ENCODE measurements at places on chromosomes 13 and 19.
A peak's percentile ranks its signal among the peaks of the same experiment; 100 is the strongest.

GRCh38 chr13:27665333-27665732 is 43.6 kb downstream of the POLR1D start:
- DNase-seq, result no peak

DNA sequence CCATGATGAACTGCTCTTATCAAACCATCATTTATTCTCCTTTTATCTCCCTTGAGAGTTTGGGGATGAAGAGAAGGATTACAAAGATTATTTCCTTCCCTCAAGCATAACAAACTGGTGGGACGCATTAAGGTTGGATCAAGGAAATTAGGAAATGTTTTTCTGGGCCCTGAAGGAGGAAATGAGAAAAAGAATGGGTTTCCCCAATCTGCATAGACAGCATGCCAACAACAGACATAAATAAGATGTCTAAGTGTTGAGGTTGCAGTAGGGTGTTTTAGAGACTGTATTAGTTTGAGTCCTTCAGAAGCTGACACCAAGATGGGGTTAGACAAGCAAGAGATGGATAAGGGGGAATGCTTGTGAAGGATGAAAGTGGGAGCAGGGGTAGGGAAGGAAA is 7.3 kb downstream of the EPSTI1 start:
- no peak for DNase-seq

DNA sequence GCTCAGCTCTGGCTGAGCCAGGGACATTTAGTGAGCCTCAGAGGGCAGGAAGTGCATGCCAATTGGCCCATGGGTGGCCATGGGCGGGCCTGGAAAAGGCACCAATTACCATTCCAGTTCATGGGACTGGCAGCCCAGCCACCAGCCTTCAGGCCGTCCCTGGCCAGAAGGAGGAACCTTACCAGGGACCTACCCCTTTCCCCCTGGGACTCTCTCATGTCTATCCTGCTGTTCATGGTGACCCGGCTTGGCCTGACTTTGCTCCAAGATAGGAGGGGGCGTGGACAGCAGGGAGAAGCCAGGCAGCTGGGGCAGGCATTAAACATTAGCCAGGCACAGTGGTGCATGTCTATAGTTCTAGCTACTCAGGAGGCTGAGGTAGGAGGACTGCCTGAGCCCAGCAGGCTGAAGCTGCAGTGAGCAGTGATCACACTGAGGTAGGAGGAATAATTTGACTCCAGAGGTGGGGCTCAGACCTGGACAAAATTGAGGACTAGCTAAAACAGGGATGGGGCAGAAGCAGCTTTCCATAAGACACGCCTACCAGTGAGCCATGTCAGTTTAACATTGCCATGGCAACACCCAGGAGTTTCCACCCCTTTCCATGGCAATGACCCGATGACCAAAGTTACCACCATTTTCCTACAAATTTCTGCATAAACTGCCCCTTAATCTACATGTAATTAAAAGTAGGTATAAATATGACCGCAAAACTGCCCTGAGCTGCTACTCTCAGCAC is 14.3 kb upstream of the ZNF426 start:
- no peak for DNase-seq

DNA sequence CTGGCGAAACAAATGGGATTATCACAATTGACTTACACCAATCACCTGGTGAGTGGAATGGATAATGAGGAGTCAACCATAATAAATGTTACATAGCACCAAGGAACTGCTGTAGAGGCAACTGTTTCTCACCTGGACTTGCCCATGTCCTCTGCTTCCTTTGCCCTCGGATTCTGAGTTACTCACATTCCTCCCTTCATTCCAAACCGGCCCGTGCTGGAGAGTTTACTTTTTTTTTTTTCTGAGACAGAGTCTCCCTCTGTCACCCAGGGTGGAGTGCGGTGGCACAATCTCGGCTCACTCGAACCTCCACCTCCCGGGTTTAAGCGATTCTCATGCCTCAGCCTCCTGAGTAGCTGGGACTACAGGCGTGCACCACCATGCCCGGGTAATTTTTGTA is 41.5 kb upstream of the TSC22D1 start:
- no peak for DNase-seq

DNA sequence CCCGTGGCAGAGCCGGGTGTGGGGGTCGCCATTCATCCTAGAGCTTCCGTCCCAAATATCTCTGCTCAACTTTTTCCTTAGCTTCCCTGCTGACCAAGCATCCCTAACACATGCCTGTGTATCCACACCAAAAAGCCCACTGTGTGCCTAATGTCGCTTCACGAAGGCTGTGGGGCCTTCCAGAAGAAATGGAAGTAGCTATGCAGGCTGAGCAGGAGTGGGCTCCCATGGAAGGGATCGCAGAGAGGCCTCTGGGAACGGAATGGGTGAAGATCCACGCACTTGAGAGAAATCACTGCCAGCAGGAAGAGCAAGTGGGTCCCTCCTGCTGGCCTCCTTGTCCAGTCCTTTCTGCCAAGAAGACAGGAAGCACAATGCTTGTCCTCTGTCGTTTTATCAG is 136.0 kb downstream of the SOX1 start:
- no peak for DNase-seq

DNA sequence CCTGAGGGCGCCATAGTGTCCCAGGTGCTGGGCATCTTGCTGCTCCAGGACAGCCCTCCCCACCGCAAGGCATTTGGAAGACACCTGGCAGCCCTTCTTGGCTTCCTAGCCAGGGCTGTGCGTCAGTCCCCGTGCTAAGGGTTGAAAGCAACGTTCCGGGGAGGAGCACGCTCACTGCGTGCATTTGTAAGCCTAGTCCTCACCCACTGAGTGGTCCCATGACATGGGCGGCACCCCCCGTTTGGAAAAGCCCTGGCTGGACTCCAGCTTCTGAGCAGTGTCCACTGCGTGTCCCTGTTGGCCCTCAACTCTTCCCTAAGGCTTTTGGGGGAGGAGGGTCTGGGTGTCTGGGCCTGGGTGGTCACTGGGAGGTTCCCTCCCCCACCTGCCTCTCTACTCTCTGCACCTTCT is 76.3 kb upstream of the GPR183 start:
- DNase-seq, result no peak

DNA sequence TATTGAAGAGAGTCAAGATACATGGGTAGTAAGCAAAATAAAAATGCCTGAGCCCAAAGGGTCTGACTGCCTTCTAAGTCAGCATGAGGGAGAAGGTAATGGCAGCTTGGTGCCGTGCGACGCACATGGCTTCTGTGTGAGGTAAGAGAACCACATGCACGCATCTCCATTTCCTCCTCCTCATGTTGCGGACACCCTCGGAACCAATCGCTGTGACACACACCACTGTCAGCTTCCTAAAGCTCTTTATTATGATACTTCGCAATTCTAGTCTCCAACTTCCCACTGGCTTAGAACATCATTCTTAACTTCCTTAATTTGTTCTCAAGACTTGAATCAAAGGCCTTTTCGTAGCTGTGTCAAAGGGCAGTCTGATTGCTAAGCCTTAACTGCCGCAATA is 170.1 kb downstream of the OXGR1 start:
- no peak for DNase-seq

GRCh38 chr19:34256835-34257558 is 2.6 kb downstream of the GARRE1 start:
- no peak for DNase-seq

DNA sequence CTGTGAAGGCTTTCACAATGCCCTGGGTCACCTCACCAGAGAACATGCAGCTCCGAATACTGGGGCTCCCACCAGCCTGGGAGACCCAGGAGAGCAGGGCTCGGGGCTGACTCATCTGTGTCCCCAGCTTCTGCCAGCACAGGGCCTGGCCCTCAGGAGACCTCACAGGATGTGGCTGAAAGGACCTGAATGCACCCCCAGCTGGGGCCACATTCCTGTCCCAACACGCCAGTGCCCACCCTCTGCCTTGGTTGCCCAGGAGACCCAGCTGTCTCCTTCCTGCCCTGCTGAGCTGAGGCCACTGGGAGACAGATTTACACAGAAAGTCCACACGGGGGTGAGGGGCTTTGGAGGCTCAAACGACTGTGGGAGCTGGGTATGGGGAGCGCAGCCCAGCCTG is 11.9 kb downstream of the BCAT2 start:
- peak; percentile 68 for DNase-seq

- no peak for DNase-seq
These were observed 884 bp upstream of the CBY2 start for GRCh38 chr13:45700971-45701900.

DNA sequence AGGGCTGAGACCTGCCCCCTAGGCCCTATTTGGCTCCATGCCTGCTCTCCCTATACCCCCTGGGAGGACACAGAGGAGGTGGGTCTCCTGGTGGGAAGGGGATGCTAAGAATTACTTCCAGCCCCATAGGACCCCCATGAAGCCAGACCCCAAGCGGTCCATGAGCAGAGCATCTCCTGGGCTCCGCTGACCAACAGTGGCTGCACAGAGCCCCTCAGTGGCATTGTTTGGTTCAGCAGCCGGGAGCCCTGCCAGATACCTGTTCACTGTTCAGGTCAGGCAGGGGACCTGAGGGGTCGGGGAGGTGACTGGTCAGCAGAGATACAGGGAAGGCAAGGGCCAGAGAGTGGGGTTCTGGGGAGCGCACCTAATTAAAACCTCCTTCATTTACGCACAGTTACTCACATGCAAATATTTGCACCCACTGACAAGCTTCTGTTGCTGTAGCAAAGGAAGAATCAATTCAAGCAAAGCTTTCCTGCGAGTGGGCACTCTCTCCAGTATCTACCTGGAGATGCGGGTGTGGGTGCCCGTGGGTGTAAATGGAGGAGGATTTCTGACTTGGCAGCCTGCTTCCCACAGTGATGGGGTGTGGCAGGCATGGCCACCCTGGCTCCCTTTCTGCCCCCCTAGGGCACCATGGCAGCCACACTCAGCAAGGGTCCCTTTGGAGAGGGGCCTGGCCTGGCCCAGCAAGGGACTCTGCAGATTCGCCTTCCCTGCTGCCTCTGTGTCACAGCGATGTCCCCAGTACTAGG is 83.5 kb downstream of the CHST8 start:
- DNase-seq, result no peak

DNA sequence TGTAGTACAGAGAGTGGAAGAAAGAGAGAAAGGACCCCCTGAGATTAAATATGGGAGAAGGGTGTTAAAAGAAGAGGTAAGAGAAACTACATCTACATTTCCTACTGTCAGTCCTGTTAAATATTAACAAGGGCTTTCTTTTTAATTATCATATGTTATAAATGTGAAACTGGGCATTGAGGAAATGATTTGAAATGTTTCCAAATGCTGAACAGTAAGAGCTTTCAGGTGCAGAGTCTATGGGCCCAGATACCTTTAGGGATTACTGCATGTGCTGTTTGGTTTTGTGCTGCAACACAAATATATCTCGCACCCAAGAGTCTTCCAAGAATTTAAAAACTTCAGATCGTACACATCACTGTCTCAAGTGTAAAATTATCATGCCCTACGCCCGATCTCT is 176.3 kb downstream of the RBM26 start:
- no peak for DNase-seq

GRCh38 chr13:99087954-99088491 is 110.2 kb upstream of the DOCK9 start:
- DNase-seq, result no peak

- DNase-seq, result no peak
These were observed 88.9 kb upstream of the RNF113B start for GRCh38 chr13:98265692-98266551.

DNA sequence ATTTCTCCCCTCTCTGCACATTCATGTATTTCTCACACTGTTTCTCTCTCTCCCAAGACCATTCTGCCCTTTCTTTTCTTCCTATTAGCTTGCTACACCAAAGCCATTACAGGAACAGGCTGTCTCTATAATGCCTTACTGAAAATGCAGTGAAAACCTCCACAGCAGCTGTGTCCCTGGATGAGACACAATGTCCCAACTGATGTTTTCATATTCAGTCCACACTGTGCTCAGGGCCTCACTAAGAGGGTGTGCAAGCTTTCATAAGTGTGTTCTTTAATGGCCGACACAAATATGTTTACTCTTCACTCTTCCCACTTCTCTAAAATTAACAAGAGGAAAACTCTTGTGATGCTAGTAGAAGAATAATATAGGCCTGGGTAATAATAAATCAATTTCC is 163.4 kb downstream of the KCTD12 start:
- no peak for DNase-seq

- no peak for DNase-seq
These were observed 91.6 kb upstream of the SIAH3 start for GRCh38 chr13:45943120-45943519.

DNA sequence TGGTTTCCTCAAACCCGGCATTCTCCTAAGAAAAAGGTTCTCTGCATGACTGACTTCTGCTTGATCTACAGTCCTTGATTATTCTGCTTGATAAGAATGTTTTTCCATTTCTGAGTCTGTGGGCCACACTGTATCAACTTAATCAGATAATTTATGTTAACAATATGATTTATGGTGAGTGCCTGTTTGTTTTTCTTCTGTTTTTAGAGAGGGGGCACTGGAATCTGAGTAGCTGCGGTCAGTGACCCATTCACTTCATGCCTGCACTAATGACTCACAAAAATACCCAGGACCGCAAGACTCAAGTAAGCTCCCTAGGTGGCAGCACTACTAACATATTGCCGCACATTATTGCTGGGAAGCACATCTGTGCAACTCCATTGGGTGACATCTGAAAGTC is 542.3 kb upstream of the ATXN8OS start:
- peak; percentile 85 for DNase-seq

DNA sequence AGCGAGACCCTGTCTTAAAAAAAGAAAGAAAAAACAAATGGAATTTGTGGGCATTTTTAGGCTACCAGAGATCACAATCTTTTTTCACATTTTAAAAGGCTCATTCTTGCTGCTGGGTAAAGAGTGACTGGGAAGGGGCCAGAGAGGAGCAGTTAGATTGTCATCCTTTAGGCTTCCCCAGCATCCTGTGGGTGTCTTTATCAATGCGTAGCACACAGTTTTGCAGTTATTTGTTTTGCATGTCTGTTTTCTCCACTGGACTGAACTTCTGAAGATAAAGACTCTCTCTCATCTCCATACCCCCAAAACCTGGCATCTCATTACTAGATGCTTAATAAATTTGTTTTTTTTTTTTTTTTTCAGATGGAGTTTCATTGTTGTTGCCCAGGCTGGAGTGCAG is 2.1 kb upstream of the UTP14C start:
- no peak for DNase-seq

DNA sequence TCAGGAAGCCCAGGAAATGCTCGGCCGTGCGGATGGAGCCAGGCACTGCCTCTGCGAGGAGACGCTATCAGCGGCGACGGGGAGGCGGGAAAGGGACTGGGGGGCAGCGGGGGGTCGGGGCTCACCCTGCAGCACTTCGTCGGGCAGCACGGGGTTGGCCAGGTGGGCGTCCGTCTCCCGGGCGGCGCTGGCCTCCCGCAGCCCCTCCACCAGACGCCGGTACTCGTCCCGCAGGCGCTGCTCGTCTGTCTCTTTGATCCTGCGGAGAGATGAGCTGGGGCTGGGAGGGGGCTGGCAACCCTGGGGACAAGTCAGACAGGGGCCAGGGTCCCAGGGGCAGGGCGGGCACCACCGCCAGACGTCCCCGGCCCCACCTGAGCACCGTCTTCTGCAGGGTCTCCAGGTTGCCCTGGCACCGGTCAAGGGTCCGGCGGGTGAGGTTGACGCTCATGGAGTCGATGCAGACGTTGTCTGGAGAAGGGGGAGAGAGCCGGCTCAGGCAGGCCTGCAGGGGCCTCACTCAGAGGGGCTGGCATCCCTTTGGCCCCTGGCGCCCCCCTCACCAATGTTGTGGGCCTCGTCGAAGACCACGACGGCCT is 6.4 kb downstream of the ERCC2 start:
- no peak for DNase-seq
